Mammary epithelial cell (primary cell): ENCODE measurements at places on chromosomes 5 and 9. TPM values are rescaled to one million over a fixed set of nuclear protein-coding genes. Genes with fewer than 3 reads are reported as not detected.

Gene TBC1D9B
- total RNA-seq: 71.0 TPM

DNA sequence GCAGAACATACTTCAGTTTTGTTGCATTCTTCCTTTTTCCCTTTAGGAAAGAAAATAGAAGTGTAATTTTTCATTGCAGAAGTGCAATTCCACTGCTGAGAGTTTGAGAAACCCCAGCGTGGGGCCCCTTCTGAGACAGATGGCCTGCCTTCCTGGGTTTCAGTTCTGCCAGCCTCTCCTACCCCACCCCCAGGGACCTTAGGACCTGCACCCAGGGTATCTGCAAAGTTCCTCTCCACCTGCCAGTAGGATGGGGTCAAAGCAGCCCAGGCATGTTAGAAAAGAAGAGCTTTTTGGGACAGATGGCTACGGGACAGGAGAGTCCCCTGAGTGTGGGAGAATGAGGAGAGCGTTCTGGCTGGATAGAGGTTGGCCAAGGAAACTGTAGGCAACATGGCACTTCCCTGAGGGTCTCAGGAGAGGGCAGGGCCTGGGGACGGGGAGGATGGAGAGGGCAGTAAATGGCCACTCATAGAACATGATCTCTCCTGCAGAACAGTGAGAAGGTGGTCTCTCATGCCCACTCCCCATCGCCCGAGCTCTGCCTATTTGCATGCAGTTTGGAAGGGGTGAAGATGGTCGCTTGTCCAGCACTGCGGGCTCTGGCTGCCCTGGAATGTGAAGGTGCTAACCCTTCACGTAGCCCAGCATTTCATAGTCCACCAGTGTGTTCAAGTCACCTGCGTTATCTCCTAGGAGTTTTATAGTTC lies at the start of gene TIFAB:
Gene TIFAB, minus strand, starts transcription at position 31 of the 710 bp plus-strand sequence. CDS start 2,412 bp downstream, outside the sequence.
- no peak for DNase-seq

- no peak for DNase-seq
Observed at GRCh38 chr5:75522542-75522941, 10.9 kb downstream of the POLK start.

GRCh38 chr5:1174122-1174936 lies 27.1 kb upstream of the SLC6A19 start:
- DNase-seq: peak; percentile 57

- DNase-seq: peak; percentile 45
Observed at GRCh38 chr9:127452691-127453090, 1.4 kb downstream of the LRSAM1 start.

GRCh38 chr9:100927763-100928162 lies 100.8 kb upstream of the PLPPR1 start:
- DNase-seq: no peak

DNA sequence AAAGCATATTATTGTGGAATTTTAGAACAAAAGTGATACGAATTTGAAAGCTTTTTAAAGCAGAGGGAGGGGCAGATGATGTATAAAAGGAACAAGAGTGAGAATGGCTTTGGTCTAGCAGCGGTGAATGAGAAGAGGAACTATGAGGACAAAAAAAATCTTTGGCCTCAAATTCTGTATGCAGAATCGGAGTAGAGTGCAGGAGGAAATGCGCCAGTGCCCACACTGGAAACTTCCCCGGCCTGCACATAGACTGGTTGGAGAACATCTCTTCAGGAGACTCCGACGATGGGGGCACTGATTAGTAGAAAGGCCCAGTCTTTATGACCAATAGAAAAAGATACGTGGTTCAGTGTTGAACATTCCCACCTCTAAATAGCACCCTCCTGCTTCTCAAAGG lies 51.3 kb downstream of the SLC46A2 start:
- no peak for DNase-seq
